Hepatic stellate cell (primary cell): ENCODE measurements at places on chromosomes 2 and 18.

DNA sequence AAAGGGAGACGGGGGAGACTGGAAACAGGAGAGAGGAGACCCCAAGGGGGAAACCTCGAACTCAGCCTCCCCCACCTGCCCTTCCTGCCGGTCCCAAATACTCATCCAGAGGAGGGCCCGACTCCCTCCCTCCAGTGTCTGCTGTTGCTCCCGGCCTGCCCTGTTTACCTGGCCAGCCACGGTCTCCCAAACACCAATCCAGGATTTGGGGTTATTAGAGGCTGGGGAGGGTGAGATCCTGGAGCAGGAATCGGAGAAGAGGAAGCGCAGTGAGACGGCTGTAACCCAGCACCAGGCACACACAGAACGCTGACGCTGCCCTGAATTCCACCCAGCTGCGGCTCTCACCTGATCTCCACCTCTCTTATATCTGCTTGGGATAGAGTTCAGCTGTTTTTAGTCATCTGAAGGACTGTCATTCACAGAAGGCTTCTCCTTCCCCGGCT lies 213.0 kb downstream of the TNS1 start:
- no peak for DNase-seq

DNA sequence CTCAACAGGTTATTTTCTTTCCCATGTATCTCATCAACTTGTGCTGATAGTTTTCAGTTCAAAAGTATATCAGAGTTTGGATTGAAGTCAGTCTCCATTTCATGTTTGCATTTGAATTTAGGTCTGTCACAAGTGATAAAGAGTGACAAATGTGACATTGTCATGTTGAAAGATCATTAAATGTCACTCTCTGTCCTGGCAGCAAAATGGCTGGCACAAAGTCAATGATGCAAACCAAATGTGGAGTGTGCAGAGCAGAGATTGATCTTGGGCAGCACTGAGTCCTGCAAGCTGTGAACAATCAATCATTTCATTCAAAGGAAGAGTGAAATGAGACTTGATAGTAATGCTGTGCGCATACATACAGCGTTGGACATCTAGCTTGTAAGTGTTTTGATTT lies 421.8 kb upstream of the CDH7 start:
- DNase-seq: no peak

DNA sequence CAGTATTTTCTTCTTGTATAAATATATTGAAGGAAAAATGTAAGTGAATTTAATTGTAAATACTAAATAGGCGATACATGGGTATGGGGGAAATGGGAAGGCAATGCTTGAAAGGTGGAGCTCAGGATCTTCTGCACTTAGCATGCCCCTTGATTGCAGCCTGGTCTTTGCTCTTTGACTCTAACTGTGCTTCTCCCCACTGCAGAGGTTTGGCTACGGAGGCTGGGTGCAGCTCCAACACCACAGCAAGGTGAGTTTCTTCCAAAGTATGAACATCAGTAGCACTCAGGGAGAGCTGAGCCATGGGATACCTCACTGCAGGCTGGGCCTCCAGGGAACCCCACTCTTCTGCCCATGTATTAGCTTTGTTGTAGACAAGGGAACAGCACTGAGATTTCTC lies 6.6 kb downstream of the ACMSD start:
- no peak for DNase-seq

GRCh38 chr2:206558492-206558891 lies 83.8 kb upstream of the FAM237A start:
- no peak for DNase-seq

GRCh38 chr2:199309411-199309810 lies 148.3 kb downstream of the SATB2 start:
- DNase-seq: no peak

DNA sequence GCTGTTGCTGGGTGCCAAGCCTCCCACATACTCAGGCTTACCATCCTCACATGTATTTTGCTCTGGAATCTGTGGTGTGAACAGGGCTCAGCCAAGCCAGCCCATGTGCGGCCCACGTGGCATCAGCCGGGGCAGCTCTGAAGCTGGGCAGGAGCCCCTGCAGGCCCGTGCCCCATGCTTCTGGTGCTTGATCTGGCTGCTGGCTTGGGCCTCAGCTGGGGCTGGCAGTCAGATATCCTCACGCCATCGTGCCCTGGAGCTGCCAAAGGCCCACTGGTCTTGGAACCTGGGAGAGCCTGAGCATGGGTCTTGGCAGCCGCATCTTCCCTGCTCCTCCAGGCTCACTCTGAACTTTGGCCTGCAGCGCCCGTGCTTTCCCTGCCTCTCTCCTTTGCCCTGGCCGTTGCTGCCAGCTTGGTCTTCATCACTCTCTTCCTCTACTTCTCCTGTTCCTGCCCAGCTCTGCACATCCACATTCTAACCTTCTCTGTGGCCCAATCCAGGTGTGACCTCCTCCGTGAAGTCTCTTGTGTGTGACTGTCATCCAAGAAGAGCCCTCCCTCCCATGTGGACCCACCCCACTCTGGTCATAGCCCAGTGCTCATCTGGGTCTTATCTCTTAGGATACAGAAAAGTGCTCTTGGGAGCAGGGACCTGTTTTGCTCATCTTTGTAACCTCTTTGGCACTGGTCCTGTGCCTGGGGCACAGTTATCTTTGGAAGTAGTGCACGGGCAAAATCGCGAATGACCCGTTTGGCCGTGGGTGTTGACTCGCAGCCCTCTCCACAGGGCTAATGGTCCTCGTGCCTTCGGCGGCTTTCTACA lies 116.1 kb downstream of the RNF144A start:
- DNase-seq: no peak

GRCh38 chr2:215624423-215624829 lies 188.6 kb upstream of the FN1 start:
- DNase-seq: no peak

DNA sequence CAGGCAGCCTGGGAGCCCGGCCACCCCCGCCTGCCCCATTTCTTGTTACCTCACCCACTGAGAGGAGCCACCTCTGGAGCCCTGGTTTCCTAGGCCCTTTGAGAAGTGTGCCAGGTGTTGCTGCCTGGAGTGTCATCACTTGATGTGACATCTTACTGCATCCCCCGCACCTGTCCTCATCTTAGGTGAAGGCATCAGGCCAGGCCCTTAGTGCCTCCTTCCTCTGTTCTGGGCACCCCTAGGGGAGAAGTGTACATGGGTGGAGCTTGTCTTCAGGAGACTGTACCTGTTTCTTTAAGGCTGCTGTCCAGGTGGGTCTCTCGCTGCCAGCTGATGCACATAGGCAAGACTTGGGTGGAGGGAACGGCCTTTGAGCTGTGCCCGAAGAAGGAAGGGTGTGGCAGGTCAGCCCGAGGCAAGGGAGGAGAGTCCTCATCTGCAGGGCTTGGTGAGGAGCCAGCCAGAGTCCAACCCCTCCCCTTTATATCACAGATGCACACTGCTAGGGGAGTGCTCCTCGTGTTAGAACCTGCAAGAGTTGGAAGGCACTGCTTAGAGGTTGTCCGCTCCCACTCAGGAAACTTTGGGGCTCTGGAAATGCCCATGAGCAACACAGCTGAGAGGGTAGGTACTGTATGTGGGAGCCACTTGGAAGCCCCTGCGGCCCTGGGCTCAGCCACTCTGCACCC lies 45.9 kb downstream of the NCK2 start:
- DNase-seq: no peak

DNA sequence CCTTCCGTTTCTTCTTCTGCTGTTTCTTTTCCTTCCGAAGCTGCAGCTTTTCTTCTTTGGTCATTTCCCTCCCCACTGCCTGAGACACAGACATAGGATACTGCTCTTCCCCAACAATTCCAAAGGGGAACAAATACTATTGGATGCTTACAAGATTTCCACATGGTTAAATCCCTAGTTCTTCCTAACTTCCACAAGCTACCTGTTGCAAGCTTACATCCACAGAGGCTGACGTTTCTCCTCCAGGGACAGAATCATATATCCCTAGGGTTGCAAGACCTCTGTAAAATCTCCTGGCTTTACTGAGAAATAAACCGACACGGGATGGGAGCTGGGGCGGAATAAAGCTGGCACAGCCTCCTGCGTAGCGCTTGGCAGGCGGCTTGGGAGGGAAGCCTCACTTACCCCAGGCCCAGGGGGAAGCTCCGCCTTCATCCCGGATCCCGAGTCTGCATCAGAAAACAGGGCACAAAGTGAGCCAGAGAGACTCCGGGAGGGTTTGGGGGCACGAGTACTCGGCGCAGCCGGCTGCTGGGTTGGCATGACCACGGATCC lies 590 bp downstream of the EIF2B4 start:
- peak; percentile 87 for DNase-seq

- DNase-seq: peak; percentile 40
These were observed 884.8 kb downstream of the EPHA4 start for GRCh38 chr2:220687231-220687843.

GRCh38 chr2:237538001-237538720 lies 28.2 kb upstream of the PRLH start:
- no peak for DNase-seq

DNA sequence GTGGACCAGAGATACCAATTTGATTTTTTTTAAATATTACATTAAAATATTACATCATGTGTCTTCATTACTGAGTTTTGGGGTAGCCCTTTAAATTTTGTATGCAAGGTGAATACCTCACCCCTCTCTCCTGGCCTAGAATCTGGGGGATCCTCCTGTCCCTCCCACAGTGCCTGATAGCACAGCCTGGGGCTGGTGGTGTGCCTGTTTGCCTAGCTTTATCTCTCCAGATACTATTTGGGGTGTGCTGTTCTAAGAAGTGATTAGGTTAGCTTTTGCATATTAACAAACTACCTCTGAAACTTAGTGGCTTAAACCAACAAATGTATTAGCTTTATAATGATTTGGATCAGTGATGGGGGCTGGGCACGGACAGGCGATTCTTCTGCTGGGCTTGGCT lies 20.7 kb upstream of the B3GNT7 start:
- no peak for DNase-seq

DNA sequence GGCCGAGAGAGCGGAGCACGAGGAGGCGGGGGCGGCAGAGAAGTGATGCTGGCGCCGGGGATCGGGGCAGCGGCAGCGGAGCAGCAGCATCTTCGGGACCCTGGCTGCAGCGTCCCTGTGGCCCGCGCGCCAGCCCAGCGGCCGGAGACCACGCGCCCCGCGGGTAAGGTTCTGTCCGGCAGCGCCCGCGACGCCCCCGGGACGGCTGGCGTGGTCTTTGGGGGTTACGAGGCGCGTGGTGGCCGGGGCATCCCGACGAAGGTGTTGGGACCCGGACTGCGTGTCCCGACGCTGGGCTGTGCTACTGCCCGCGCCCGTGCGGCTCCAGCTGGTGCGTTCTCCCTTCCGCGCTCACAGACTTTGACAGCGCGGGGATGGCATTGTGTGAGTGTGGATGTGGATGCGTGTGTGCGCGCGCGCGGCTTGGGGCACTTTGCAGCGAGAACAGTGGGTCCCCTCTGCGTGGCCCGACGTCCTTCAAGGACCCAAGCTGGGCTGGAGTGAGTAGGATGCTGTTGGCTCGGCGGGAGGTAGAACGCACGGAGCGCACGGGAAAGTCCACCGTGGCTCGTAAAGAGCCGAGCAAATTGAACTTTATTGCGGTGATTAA lies 405.0 kb downstream of the XIRP2 start:
- peak; percentile 10 for DNase-seq

DNA sequence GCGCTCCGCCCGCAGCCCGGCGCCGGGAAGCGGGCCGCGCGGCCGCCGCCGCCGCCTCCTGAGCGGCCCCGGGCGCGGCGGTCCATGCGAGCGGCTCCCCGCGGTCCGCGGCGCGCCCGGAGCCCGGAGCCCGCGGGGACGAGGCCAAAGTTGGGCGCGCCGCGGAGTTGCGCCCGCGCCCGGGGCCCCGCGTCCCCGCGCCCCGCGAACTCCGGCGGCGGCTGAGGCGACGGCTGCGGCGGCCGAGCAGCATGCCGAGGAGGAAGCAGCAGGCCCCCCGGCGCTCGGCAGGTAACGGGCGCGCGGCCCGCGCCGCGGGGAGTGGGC lies 992 bp downstream of the TSHZ1 start:
- DNase-seq: peak; percentile 19

DNA sequence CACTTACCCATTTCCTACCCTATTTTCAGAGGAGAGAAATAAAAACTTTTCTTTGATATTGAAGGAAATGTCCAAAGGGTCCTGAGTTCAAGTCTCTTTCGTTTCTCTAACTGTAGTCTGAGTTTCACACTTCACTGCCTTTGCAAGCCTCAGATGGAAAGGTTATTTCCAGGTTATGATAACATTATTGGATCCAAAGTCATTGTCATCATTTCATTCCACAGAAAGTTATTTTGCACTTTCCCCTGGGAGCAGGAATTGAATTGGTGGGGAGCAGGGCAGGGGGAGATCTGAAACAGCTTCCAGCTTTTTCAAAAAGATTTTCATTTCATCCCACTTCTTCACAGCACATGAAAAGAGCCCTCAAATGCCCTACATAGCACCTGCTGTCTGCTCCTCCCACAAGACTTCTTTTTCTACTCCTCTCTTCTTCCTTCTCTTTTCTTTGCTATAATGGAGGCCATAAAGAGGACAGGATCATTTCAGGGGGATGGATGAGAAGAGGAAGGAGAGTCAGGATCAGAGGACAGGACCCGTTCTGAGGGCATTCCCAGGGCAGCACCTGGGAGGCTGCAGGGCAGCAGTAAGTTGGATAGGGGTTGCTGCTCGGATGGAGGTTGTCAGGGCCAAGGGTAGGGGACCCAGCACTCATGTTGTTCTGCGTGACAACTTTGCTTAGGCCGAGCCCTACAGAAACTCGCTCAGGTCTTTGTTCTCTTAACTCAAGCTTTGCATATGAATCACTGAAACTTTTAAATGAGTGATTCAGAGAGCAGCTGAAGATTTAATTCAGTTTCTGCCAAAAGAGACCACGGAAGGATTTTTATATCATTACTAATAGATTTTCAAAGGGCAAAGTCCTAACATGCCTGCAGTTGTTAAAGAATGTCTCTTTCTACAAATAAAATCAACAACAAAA lies 11.4 kb upstream of the GALNT5 start:
- DNase-seq: peak; percentile 38

DNA sequence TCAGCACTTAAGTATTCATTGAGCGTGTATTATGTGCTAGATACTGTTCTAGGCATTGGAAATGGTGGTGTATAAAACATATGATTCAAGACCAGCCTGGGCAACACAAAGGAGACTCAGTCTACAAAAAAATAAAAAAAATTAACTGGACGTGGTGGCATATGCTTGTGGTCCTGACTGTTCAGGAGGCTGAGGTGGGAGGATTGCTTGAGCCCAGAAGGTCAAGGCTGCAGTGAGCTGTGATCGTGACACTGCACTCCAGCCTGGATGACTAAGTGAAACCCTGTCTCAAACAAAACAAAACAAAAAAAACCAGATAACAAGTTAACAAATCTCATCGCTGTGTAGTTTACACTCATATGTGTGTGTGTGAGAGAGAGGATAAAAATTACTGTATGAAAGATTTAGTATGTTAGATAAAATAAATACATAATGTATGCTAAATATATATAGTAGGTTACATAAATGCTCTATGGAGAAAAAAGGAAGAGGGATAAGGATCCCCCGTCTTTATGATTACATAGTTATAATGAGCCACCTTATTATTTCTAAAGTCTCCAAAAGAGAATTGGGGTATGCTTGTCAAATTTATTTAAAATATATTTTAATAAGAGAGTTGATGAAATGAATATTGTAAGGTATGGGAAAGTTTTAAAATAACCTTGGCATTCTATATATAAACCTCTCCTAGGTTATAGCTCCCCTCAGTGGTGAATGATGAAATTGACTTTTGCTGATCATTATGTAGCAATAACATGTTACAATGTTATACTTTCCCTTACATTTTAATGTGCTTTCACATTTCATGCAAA lies 69.2 kb downstream of the EHBP1 start:
- no peak for DNase-seq

GRCh38 chr2:151289972-151290866 lies 751 bp upstream of the NMI start:
- peak; percentile 51 for DNase-seq
